GM12864 (cell line): ENCODE measurements at places on chromosomes 6 and 20.

DNA sequence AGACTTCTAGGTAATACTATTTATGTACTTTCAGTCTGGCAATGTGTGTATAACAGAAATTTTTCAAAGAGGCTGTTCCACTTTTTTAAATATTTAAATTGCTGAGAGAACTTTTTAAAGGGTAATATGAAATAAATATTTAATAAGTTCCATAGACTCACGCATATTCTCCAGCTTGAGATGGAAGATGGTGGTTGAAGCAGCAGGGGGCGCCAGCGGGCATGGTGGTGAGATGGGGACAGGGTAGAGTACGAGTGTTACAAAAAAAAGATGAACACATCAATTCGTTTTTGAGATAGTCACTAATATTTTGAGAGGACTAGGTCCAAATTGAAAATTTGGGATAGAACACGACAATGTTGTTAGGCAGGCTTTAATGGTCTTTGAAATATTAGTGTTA, 68.4 kb downstream of the RSPO3 start:
- no peak for DNase-seq

- no peak for DNase-seq
These were observed 62.4 kb downstream of the PTCHD4 start for GRCh38 chr6:48048451-48049146.

DNA sequence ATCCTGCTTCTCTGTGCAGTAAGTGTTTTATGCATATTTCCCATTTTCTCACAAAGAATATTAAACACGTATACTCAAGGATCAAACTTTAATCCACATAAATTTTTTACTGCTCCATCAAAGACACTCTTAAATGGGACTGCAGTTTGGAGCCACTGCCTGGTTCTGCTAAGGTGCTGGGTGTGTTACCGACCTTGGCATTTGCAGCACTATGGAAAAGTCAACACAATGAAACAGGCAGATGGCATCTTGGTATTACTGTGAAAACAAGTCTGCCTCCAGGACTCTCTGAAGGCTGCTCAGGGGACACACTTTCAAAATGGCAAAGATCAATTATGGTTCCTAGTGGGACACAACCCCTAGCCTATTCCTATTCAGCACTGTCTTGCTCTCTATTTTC, 17.3 kb upstream of the HLA-G start:
- DNase-seq = no peak

DNA sequence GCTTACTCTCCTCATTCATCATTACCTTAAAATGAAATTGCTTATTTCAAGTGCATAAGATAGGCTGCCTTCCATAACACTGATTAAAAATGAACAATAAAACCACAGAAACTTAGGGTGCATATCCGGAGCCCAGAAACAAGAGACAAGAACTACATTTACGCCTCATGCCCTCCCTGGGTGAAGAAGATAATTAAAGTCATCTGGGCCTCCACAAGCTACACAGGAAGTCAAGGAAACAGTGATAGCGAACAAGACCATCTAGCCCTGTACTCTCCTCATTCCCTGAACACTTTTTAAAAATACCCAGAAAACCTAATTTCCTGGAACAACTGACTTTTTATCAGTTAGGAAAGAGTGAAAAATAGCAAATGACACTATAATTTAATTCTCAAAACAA, 6.3 kb downstream of the SOD2 start:
- DNase-seq = no peak

GRCh38 chr6:119541132-119541905, 191.8 kb upstream of the MAN1A1 start:
- no peak for DNase-seq

- DNase-seq = no peak
These were observed 64.8 kb upstream of the MAP7 start for GRCh38 chr6:136614994-136615393.

DNA sequence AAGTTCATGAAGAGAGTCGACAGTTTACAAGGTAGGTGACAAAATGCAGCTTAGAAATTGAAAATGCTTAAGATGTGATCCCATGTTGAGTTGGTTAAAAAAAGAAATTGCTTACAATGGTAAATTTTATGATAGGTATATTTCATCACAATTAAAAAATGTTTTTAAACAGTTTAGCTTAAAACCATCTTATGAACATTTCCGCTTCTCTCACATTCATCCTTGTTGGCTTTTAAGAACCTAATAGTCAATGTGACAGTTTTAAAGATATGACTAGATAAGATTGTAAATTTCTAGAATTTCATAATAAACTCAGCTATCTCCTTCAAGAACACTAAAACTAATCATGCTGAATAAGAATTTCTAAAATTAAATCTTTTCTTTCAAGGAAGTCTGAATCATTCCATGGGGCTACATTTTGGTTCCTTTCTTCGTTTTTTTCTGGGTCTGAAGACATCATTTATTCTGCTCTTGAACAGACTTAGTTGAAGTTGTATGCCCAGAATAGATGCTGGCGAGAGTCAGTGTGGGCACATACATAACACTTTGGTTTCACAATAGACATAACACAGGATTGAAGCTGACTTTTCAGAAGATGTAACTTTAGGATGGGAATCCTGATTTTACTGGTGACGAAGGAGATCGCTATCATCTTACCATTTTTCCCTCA, 35.9 kb upstream of the LTV1 start:
- no peak for DNase-seq

DNA sequence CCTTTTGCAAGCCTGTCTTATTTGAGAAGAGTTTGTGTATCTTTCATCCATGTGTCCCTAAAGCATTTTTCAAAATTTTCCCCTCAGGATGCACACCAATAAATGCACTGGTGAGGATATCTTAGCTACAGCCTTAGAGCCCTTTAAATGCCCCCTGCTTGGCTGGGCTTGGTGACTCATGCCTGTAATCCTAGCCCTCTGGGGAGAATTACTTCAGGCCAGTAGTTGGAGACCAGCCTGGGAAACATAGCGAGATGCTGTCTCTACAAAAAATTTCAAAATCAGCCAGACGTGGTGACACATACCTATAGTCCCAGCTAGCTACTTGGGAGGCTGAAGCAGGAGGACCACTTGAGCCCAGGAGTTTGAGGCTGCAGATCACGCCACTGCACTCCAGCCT, 33.8 kb upstream of the PLCB4 start:
- no peak for DNase-seq

DNA sequence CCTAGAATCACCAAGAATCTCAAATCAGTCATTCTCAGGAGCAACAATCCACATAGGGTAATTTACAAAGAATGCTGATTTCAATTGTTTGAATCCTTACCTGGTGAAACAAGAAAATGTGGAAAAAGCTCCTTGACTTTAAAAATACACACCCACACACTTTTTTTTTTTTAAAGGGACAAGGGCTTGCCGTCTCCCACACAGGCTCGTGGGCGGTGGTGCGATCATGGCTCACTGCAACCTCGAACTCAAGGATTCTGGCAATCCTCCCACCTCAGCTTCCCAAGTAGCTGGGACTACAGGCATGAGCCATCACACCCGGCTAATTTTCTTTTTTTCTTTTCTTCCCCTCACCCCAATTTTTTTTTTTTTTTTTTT, 30.7 kb downstream of the PARD6B start:
- no peak for DNase-seq
